ENCODE measurements at places on chromosomes 13 and 19. TPM values are rescaled to one million over a fixed set of nuclear protein-coding genes. Genes with fewer than 3 reads are reported as not detected.

Gene ZIM2
- polyA plus RNA-seq: not detected

Gene C1QTNF9B
- polyA plus RNA-seq: 1.8 TPM

Gene SERPINE3
- polyA plus RNA-seq: not detected

Gene S1PR4
- 1.7 TPM for polyA plus RNA-seq

Gene LRRC25
- polyA plus RNA-seq: 0.88 TPM

GRCh38 chr19:531753-532560 lies at the start of gene CDC34:
CDC34 (plus strand) TSS chr19:531760; CDS start chr19:531932, 172 bp downstream.
- no peak for DNase-seq

DNA sequence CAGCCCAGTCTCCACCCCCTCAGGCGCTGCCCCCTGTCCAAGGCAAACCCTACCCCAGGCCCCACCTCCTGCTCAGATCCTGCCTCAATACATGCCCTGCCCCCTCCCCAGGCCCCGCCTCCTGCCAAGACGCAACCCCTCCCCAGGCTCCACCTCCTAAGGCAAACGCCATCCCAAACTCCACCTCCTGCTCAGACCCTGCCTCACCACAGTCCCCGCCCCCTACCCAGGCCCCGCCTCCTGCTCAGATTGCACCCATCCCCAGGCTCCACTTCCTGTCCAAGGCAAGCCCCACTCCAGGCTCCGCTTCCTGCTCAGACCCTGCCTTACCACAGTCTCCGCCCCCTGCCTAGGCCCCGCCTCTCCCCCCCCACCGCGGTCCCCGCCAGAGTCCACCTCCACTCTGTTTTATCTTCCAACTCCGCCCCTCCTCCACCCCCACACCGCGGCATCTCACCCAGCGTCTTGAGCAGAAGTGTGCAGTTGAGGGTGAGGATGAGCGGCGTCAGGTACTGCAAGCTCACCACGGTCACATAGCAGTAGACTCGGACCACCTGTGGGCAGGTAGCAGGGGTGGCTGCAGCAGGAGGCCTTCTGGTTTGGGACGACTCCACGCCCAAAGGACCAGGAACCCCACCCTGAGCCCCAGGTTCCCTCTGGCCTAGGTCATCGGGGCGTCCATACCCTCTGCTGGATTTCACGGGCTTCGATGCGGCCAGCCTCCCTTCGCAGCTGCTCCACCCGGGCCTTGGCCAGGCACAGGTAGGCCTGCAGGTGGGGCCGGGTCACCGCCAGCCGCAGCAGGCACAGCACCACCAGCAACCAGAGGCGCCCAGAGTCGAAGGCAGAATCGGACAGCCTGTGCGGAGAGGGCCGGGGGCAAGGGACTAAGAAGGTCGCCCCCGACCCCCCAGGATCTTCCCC lies 17.7 kb downstream of the TMEM161A start:
- DNase-seq: peak; percentile 43

DNA sequence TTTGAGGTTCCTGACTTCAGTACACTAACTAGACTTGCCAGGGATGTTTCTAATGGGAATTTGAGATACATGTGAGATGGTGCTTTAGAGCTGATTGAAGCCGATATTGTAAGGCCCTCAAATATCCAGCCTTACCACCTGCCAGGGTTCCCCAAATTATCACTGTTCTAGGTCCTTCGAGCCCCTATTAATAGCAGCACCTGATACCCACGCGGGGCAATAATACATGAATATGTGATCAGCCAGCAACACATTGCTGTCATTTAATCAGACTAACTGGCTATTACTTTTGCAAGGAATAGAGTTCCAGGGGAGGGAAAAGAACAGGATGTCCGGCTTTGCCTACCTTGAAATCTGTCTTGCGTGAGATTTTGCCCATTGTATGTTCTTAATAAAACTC lies 5.1 kb downstream of the RGCC start:
- DNase-seq: no peak

Data from heart left ventricle (tissue), 16 donors.